ENCODE measurements at places on chromosomes 2 and 18. TPM values are rescaled to one million over a fixed set of nuclear protein-coding genes. Genes with fewer than 3 reads are reported as not detected.

DNA sequence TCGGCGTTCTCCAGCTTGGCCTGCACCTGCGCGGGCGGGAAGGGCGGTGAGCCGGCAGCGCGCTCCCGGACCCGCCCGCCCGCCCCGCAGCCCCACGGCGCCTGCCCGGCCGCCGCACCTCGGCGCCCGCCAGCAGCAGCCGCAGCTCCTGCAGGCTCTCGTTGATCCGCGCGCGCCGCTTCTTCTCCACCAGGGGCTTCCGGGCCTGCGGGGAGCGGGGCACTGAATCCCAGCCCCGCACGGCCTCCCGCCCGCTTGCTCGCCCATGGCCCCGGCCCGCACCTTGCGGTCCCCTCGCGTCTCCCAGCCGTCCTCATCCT, 335 bp downstream of the HES6 start:
- DNase-seq = no peak

- no peak for DNase-seq
Measured at GRCh38 chr2:232877940-232878511, 8.0 kb downstream of the SNORC start.

DNA sequence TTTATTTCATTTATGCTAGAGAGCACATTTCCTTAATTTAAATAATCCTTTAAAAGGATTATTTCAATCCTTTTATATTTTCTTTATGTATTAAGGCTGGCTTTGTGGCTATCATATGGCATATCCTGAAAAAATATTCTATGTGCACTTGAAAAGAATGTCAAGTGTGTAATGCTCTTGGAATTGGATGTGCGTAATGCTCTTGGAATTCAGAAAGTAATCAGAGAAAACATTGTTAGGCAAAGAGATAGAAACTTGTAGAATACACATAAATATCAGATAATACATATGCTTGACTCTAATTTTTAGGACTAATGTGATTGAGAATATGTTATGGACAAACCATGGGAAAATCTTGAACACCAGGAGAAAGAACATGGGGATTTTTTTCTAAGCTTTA, 197.5 kb upstream of the COL3A1 start:
- DNase-seq = no peak

DNA sequence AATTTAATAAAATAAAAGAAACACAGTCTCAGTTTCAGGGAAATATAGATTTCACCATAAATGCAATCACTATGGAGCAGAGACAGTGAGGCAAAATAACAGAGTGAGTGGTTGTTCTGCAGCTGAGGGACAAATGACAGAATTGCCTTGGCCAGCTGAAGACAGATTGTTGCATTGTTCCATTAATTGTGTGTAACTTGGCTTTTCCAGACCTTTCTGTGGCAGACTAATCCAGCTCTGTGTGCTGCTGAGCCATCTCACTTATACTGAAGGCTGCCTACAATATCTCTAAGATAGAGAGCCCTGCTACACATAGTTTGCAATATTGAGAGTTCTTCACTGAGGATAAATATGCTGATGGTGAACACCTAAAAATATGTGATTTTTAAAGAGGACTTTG, 11.5 kb downstream of the LRRTM1 start:
- no peak for DNase-seq

The C2orf66 gene
- not detected for total RNA-seq

The C2orf15 gene
- total RNA-seq = 0.48 TPM
